Psoas muscle (tissue), 8 donors: ENCODE measurements at places on chromosomes 2 and 18.
A peak's percentile ranks its signal among the peaks of the same experiment; 100 is the strongest.

- no peak for DNase-seq
Measured at GRCh38 chr2:119518401-119519056, 5.8 kb downstream of the SCTR start.

DNA sequence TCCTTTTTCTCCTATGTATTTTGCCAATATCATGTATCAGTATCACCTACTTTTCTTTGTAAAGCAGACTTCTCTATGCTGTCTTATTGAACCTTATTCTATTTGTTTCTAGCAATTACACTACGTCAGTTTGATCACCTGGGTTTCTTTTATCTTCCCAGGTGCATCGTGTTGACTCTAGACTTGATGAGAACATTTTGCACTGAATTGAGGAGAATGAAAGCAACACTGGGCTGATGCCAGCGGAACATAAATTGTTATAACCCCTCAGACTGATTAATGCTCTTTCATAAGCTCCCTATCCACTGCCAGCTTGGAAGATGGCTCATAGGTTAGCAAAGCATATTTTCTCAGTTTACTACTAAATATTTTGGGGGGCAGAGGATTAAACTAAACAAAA, 140.6 kb downstream of the EPHA4 start:
- DNase-seq: no peak

DNA sequence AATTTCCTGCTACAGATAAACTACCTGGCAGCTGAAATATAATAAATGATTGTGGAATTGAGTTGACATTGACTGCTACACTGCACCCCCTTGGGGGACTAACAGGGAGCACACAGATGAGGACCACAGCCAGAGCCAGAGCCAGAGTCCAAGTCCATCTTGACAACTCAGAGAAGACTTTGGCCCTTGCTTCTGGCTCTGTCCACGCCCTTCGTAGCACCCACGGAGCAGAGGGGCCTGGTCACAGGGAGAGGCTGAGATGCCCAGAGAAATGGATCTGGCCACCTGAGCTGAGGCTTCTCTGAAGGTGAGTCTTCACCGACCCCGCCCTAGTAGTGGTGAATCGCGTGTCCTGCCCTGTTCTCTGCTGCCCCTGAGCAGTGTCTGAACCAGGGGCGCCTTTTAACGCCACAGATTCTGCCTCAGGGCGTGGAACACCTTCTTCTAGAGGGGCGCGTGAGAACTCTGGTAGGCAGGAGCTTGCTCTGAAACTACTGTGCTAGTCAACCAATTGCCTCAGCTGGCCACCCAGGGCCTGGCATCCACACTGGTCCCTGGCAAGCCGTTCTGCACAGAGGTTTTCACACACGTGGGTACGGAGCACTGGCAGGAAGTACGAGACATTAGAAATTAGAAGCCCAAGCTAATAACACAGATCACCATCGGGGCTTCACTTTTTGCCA, 35.7 kb upstream of the MAT2A start:
- DNase-seq: peak; percentile 31

- peak; percentile 61 for DNase-seq
Measured at GRCh38 chr18:23825978-23826405, 136.7 kb downstream of the LAMA3 start.

DNA sequence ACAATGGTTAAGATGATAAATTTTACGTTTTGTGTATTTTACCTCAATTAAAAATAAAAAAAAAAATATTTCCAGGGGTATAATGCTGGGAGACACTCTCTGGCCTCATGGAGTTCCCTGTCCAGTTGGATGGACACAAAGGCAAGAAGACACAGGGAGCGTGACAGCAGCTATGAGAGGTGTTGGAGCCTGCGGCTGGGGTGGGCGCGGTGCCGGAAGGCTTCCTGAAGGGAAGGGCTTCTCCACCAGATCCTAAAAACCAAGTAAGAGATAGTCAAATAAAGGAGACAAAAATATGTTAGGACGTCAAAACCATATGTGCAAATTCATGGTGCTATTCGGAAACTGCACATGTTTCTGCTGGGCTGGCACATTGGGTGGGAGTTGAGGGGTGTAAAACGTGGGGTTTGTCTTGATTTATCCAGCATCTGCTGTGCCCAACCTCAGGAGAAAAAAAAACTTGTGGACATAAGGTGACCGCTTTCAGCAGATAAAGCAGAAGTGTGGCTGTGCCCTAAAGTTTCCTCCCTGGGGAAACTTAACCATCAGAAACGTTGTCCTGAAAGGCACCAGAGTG, 467.6 kb downstream of the RNF144A start:
- DNase-seq: no peak

DNA sequence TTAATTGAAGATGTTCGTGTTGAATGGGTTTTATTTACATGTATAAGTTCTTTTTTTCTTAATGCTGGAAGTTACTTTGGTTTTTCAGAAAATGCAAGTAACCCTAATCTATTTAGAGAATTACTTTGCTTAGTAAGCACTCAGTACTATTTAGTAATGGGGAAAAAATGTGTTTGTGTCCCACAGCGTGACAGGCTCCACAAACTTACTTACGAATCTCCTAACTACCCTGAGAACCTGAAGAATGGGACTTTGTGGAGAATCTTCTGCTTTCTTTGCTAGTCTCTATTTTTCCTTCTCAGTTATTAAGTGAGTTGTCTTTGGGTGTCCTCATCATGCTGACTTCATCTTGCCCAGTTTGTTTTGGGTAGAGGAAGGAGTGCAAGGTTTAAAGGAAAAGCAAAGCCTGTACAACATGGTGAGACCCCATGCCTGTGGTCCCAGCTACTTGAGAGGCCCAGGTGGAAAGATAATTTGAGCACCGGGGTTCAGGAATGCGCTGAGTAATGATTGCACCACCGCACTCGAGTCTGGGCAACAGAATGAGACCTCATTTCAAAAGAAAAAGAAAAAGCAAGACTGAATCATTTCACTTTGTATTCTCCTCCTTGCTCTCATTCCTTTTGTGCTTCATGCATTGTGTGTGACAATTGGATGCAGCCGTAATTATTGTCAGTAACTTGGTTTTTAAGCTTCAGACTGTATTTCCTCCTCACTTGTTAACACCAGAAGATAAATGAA, 10.2 kb downstream of the NEDD4L start:
- no peak for DNase-seq

GRCh38 chr18:51168960-51169662, 28.4 kb downstream of the MEX3C start:
- no peak for DNase-seq

GRCh38 chr2:60359569-60359968, 193.9 kb downstream of the BCL11A start:
- DNase-seq: no peak

DNA sequence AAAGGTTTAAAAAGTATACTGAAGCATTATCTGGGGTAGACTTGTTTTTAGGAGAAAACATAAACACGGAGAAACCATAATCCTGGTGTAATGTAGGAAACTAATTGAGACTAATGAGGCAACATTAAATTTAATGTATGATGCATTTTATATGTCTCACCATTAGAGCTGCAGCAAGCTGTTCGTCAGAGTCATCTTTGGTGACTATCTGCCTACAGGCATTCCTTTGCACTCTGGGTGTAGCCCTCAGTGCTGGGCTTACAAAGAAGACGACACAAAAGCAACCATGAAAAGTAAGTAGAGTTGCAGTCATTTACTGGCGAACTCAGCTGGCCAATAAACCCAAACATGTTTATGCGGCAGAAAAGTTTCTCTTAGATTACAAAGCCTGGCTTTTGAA, 415.3 kb upstream of the ZEB2 start:
- no peak for DNase-seq

GRCh38 chr2:217466104-217466503, 536.7 kb downstream of the TNS1 start:
- DNase-seq: no peak

DNA sequence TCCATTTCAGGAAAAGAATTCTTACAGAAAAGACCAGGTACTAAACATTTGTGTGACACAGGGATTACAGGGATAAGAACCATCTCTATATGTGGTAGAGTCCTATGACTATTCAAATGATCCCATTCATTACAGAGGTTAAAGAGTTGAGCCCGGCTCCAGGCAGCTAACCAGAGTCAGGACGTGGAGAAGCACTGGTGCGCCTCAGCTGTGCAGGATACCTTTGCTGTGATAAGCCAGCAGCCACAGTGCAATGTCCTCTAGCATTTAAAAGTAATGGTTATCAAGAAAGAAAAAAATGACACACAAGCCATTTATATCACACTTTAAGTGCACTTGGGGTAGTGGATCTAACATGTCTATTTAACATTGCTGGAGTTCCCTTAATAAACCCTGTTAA, 17.3 kb downstream of the BUB1 start:
- no peak for DNase-seq

GRCh38 chr18:33699372-33699771, 121.4 kb downstream of the ASXL3 start:
- no peak for DNase-seq

DNA sequence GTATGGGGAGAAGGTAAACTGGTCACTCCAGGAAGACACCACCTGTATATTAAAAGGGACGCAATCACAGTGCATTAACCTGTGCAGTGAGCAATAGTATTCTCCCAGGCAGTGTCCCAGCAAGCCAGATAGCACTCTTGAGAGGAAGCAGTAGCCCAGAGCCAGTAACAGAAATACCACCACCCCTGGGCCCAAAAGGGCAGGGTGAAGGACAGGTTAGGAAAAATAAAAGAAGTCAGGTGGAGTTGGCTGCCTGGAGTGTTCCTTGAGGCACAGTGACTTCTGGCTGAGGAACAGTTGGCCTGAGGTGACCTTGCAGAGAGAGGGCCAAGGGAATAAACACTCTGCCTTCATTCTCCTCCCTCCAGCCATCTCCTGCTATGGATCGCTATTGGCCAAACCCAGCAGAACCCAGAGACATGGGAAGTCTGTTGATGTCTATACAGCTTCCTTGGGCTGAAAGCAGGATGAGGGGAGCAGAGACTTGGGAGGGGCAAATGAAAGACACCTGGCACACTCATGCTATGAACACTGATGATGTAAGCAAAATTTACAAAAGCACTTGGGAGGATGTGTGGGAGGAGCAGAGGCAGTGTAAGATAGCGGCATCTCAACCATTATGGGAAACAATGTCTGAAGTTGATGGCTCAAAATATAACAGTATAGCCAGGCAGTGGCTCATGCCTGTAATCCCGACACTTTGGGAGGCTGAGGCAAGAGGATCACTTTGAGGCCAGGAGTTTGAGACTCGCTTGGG, 7.5 kb downstream of the C18orf32 start:
- DNase-seq: no peak

- no peak for DNase-seq
Measured at GRCh38 chr2:148561389-148561788, 83.2 kb upstream of the EPC2 start.

DNA sequence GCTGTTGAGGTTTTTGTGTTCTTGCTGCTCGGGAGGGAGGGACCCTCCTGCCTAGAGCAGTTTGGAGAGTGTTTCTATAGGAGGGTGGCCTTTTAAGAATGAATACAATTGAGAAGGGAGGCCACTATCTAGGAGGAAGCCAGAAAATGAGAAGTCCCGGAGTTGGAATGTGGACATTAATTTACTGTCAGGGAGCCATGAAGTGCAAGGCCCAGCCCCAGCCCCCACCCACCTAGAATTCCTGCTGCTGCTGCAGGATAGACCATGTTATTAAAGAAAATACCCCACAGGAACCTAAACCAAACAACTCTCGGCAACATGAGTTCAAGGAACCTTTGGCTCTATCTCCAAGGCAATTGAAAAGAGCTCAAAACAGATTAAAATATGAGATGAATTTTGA, 46.0 kb downstream of the ZBTB7C start:
- no peak for DNase-seq

- peak; percentile 73 for DNase-seq
Measured at GRCh38 chr18:3665780-3666525, 216.0 kb downstream of the TGIF1 start.

DNA sequence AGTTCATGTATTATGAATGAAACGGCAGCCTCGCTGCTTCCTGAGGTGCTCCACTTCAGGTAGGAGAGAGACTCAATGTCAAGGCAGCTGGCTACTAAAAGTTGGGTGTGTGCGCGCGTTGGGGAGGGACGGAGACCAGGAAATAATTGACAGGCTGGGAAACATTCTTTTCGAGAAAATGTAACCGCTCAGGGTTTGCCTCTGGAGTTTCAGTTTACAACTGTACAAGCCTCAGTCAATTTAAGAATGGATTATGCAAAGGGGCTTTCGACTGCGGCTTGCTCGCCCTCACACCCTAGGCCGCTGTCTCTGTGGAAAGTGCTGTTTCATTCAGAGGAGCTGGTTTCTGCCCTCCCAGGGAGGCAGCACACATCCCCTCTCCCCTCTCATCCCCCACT, 4.4 kb upstream of the SPRED2 start:
- no peak for DNase-seq

DNA sequence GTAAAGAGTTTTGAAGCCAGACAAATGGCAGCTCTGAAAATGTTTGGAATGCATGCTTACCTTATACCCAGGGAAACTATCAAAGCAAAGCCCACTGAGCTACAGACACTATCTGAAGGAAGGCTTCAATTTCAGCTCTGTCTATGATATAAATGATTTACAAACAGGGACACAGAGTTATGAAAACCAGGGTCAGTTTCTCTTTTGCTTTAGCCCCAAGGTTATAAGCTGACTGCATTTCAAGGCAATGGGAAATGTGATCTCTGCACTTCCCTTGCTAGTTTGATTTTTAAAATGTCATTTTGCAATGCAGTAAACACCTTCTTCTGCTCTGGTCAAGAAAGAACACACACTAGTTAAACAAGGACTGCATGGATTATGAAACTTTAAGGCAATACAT, 65.2 kb upstream of the CCDC195 start:
- DNase-seq: no peak

GRCh38 chr2:75954761-75955160, 244.0 kb upstream of the GCFC2 start:
- DNase-seq: no peak

GRCh38 chr2:57407772-57408201, 638.8 kb upstream of the VRK2 start:
- DNase-seq: no peak

DNA sequence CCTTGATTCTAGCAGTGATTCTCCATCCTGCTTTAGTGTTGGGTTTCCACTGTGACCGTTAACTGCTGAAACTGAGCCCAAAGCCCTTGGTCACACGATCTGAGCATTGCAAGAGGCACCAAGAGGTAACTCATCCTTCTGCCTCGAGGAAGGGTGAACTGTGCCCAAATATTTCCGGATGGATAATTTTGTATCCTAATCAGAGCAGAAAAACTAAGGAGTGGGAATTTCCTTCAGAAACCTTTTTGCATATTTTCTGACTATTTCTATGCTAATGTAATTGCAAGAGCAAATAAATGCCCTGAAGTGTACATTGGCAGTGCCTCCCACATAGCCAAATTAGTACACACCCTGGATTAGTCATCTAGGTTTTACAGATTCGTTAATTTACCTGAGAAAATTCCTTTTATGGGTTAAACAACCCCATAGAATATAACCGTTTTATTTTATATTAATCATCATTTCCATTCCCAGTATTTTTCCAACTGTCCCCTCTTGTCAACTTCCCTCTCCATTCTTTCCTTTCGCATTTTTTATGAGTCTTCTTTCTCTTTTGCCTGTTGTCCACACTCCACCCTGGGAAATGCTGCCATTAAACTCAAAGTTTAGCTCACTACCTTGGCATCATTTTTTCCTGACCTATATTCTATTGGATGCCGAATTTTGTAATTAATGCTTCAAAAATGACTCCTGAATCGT, 31.7 kb upstream of the COBLL1 start:
- DNase-seq: no peak
